ENCODE measurements at places on chromosomes 4 and X.

- no peak for DNase-seq
Measured at GRCh38 chr4:76799140-76799539, 98.8 kb downstream of the SOWAHB start.

DNA sequence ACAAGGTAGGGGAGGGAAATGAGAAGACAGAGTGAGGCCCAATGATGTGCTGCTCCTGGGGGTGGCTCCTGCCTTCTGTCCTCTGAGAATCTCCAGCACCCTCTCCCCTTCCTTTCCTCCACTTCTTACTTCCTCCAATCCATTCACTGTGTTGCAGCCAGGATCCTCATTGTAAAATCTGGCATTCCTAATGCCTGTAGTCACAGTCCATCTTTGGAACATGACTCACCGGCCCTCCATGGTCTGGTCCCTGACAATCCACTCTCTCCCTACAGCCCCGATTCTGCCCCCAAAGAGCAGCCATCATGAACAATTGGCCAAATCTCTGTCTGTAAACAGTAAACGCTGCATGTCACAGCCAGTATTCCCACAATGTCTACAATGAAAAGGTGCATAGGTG lies 72.9 kb downstream of the CLNK start:
- DNase-seq, result peak; percentile 41

DNA sequence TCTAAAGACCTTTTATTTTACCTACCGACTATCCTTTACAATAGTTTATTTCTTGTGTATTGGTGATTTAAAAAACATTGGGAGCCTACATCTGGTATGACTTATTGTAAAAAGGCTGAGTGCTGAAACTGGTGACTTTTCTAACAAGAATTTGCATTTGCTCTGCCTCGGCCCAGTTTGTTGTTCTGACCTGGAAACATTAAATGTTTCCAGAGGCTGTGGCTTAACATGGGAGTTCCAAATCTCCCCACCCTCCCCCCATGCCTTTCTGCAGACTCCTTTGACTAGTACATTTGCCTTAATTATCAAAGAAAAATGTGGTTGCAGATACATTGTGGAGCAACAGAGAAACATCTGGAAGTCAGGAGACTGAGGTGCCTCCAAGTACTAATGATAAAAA lies 39.8 kb downstream of the SPCS3 start:
- no peak for DNase-seq

- DNase-seq, result no peak
Measured at GRCh38 chr4:152999346-153000075, 63.4 kb downstream of the FHDC1 start.

DNA sequence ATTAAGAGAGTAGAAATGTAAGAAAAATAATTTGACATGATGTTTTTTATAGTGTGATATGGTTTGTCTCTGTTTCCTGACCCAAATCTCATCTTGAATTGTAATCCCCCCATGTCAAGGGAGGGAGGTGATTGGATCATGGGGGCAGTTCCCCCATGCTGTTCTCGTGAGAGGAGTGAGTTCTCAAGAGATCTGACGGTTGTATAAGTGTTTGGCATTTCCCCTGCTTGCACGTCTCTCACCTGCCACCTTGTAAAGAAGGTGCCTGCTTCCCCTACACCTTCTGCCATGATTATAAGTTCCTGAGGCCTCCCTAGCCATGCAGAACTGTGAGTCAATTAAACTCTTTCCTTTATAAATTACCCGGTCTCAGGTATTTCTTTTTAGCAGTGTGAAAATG lies 34.8 kb upstream of the EXOC1L start:
- DNase-seq, result no peak

GRCh38 chr4:17468619-17469221 lies 43.2 kb downstream of the QDPR start:
- no peak for DNase-seq

DNA sequence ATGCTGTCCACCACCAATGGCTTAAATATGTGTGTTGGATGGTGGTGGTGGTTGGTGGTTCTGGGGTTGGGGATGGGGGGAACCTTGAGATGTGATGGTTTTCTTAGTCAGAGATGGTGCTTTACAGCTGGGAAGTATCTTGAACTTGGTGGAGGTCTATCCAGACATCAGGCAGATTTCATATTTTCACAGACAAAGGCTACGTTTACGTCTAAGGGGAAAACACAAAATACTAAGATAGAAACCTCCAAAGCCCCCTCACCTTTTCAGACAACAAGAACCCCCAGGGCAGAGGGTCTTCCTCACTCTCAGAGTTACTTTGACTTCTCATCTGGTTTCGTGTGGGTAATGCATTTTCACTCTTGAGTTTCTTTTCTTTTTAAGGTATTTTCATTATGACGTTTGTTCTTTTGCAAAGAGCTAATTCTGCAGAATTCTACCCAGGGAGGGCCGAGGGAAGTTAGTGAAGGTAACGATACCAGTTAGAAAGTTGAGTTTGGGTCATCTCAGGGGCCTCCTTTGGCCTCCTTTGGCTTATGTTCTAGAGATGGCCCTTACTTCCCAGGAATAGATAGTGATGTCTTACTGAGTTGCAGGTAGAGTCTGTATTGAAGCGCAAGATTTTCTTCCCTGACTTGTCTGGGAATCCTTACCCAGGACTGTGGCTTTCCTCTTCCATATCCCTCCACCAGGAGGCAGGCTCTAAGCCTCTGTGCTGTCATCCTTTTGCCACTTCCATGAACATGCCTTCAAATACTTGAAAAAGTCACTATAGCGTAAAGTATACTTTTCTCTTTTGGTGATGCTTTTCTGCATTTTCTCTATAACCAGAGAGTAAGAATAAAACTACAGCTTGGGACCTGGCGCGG lies 31.9 kb downstream of the RHOH start:
- no peak for DNase-seq

GRCh38 chrX:29453333-29453732 lies 762.0 kb upstream of the MAGEB2 start:
- DNase-seq, result no peak

DNA sequence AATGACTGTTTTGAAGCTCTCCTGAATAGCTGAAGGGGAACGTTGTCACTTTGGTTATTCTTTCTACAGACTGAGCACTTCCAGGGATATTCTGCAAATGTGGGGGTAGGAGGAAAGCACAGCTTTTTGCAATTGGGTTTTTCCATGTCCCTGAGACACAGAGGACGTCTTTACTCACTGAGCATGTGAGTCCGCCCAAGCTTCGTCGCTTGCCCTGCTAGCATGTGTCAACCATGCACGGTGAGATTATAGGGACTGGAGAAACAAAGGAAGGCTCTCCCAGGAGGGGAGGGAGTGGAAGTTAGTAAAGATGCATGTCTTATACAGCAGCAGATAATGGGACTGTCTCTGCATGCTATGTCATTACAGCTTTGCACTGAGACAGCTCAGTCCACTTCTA lies 111.5 kb upstream of the SFRP2 start:
- no peak for DNase-seq

DNA sequence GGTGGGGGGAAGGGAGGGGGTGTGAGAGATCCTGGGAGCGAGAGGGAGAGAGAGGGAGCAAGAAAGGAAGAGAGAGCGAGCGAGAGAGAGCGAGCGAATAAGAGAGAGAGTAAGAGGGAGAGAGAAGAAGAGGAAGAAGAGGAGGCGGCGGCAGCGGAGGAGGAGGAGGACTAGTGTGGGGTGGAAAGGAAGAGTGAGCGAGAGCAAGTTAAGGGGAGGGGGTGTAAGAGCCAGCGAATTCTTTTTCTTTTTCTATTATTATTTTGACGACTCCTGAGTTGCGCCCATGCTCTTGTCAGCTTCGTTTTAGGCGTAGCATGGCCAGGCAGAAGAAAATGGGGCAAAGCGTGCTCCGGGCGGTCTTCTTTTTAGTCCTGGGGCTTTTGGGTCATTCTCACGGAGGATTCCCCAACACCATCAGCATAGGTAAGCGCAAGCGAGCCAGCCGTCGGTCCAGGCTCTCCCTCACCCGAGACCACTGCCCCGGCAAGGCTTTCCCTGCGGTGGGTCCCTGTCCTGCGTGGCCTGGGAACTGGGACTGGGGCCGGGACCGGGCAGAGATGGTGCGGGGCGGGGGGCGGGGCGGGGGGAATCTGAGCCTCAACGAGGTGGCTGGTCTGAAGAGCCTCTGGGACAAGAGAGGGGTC lies at the start of gene GRIA3:
Gene GRIA3 (plus strand): TSS at position 60 of the 647 bp plus-strand sequence. CDS start 258 bp downstream, at position 318.
- no peak for DNase-seq

DNA sequence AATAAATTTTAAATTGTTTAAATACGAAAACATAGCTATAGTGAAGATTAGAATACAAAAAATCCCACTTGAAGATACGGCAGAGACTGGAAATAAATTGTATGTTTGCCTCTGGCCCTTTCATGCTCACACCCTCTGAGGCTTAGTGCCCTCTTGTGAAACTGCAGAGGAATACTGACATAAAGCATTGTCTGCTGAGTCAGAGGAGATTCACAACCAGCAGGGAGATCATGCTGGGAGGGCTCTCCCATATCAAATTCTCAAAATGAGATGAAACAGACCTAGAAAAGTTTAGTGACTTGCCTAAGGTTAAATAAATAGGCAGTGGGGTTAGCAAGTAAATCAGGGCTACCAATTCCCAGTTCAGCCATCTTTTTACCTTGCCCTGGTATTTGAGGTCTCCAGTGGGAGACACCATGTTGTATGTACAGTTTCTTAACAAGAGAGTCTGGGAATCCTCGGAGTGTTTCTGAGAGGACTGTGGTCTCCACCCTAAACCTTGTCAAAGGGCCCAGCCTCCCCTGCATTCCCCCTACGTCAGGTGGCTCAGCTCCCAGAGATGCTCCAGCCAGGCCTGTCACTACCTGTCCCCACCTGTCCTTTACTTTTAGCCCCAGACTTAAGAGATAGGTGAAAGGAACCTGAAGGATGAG lies 581.4 kb upstream of the DIPK2B start:
- DNase-seq, result no peak

- no peak for DNase-seq
Measured at GRCh38 chr4:3223956-3224748, 24.8 kb upstream of the MSANTD1 start.

DNA sequence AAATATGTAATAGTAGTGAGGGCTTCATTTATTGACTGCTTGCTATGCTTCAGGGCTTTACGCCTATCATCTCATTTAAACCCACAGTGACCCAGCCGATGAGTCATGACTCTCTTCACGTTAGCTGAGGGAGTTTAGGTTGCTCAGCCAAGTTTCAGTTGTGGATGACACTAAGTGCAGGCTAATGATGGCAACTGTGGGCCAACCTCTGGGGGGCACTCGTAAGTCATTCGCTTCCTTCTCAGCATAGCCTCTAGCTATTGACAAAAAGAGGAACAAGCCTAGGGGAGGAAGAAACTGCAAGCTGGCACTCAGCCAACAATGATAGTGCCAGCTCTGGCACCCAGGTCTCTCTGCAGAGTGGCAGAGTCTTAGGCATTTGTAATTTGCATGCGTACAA lies 325.0 kb downstream of the ARHGAP10 start:
- no peak for DNase-seq

- no peak for DNase-seq
Measured at GRCh38 chr4:66123831-66124413, 453.6 kb upstream of the EPHA5 start.

GRCh38 chr4:4344915-4345527 lies 41.9 kb upstream of the NSG1 start:
- DNase-seq, result no peak

DNA sequence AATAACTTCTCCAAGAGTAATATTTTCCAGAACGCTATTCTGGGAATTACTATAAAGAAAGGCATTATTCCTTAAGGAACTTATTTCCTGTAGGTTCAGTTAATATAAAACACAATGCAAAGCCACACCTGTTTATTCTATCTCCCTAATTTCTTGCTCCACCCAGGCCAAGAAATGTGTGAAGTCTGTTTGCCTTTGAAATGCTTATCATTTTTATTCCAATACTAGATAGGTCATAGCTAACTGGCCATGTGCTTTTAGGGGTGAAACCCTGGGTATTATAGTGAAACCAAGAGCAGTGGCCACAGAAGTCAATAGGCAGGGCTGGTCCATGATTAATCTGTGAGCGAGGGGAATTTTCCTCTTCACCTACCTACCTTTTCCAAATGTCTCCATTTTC lies 14.8 kb downstream of the CXCL3 start:
- no peak for DNase-seq

DNA sequence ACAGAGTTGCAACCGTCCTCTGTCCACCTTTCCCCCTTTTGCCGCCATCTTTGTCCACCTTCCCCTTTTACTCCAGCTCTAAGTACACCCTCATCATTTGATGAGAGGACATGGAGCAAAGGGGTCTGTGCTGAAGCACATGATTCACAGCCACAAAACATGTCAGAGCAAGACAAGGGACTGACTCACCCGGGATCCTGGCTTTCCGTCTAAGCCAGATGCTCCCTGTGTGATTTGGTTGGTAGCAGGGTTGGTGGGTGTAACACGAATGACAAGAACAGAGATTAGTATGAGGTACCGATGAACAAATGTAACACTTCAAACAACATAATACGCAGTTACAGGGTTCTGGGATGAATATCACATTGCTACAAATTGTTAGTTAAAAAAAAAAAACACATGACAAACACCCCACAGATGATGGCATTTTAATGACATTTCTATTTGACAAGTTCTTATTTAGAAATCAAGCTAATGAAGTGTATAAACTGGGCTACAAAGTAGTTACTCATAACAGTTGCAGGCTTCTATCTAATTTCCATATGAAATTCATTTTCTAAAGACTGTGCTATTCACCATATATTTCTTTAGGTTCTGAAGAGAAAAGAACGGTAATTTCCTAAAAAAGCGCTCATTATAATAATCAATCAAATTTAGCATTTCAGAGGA lies 71.4 kb upstream of the ETNPPL start:
- DNase-seq, result no peak

- DNase-seq, result no peak
Measured at GRCh38 chr4:3791910-3792542, 25.8 kb downstream of the ADRA2C start.

GRCh38 chr4:151409470-151410313 lies 716 bp downstream of the FHIP1A start:
- peak; percentile 51 for DNase-seq

GRCh38 chrX:96435378-96436035 lies 249.1 kb upstream of the DIAPH2 start:
- DNase-seq, result no peak

DNA sequence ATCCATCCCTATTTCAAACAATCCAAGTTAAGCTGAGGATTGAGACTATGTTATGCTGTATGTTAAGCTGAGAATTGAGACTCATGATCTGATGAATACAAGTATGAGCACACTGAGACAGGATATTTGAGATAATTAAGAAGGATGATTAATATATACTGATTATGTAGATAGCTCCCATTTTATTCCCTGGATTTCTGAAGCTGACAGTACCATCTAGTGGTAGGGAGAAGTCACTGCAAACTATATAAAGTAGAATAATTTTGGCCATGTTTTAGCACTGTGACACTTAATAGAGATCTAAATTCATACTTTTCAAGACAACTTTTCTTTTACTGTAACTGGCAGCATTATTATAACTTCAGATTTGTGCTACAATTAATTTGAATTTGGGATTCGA lies 63.8 kb upstream of the HPRT1 start:
- DNase-seq, result no peak

DNA sequence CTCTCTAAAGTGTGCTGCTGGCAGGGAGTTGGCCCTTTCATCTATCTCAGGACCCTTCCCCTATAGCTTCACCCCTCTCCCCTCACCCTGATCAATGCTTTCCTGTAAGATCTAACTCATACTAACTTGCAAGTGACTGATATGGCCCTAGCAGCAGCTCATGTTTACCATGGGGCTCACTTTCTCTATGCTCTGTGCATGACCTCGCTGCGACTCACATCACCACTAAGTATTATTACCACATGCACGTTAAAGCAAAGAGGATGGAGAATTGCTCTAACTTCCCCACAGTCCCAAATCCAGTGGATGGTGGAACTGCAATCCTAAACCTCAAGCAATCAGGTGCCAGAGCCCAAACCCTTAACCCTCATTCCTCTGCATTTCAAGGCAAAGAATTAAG lies 626.6 kb downstream of the MID1IP1 start:
- DNase-seq, result no peak
